Progenitor cell of endocrine pancreas (in vitro differentiated cells): ENCODE measurements at places on chromosomes 11 and 22. TPM values are rescaled to one million over a fixed set of nuclear protein-coding genes. Genes with fewer than 3 reads are reported as not detected.

Gene MRGPRX3
- not detected in 2 replicates for total RNA-seq

Gene EIF3F
- total RNA-seq, result 300 and 307 TPM in 2 replicates

Gene C11orf65
- total RNA-seq, result 0.42 and 0.67 TPM in 2 replicates

DNA sequence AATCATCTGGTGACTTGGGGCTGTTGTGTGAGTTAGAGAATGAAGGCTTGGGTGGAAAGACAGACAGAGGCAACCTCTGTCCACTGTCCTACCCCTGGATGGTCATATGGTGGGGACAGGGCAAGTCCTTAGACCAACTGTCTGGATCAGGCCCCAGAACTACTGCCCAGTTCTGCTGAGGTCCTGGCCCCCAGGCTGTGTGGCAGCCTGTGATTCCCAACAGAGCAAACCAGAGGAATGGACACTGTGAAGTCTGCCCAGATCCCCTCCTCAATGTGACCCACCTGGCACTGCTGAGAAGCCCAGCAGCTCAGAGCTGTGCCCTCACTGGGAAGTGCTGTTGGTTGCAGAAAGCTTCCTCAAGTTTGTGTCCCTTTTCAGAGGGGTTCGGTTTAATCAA, 69.0 kb downstream of the GGTLC2 start:
- DNase-seq, result no peak

- no peak for DNase-seq
Measured at GRCh38 chr11:102361086-102362031, 14.3 kb downstream of the BIRC2 start.

DNA sequence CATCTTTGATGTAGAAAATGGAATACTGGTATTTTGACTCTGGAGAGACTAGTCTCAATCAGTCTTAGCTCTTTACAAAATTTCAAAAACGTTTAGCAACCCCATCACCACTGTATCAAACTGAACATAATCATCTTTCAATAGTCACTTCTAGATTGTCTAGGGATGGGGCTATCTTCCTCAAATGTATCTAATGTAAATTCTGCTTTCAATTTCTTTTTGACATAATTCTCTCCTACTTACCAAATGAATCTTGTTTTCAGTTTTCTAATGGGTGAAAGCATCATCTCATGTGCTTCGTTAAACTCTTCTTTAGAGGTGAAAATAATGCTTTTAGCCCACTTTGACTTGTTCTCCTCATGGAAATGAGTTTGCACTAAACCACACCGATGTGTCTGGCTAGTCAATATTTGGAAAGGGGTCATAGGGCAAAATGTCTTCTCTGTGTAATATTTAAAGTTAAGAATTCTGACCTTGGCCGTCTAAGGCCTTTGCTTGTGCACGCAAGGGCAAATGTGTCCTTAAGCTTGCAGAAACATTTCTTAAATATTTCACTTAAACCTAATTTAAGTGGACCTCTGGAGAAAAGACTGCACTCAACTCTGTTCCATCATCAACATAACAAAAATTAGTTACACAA, 5.2 kb downstream of the SIK3 start:
- no peak for DNase-seq

DNA sequence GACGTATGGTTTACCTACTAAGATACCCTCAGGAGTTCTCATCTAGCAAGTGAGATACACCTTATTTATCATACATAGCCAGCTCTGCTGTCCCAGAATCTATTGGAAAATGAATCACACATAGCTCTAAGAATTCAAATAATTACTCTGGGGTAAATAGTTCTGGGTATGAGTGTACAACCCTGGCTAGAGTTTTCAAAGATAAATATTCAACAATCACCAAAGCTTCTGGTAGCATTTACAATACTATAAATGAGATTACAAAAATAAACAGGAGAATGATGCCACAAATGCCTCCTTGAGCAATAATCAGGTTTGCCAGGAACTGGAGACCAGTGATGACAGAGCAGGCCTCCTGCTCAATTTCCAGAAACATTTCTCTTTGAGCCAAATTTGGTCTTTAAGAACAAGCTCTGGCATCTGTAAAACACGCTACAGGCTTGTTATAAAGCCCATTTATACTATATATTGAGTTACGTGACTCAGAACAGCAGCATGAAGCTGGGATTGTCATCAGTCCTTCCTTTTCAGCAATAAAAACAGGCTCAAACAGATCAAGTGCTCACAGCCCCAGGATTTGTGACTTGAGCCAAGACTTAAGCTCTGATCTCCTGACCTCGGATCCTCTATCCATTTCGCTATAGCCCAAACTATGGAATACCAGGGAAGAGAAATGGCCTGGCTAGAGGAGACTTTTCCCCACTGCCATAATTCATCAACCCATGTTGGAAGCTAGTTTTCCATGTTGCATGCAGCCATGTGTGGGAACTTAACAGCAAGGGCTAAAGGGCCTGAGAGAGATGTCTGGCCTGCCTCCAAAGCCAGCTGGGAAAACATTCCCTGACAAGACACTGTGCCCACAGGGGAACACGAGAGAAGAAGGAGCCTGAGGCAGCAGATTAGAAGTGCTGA, 19.7 kb downstream of the RAB30 start:
- DNase-seq, result no peak

DNA sequence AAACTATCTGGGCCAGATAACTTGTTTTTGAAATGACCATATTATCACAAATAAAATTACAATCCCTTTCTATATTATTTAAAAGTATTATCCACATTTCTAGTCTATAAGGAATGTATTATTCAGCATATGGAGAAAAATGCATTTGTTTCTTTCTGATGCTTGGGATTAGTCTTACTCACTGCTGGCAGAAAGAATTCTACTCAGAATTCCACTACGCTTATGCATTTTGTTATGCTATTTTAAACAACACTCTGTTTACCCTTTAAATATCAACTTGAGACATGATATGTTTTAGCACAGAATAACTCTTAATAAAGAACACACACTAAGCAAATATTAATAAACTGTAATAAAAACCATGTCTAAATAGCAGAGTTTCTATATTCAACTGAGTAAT, 77.6 kb upstream of the ANO3 start:
- DNase-seq, result no peak

DNA sequence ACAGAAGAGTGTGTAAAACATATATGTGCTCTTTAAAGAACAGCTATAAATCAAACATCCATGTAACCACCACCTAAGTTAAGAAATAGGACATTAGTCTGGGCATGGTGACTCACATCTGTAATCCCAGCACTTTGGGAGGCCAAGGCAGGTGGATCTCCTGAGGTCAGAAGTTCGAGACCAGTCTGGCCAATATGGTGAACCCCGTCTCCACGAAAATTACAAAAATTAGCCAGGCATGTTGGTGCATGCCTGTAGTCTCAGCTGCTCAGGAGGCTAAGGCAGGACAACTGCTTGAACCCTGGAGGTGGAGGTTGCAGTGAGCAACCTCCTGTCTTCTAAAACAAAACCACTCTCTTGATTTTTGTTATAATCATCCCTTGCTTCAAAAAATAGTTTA, 103.3 kb downstream of the LRRC32 start:
- no peak for DNase-seq

DNA sequence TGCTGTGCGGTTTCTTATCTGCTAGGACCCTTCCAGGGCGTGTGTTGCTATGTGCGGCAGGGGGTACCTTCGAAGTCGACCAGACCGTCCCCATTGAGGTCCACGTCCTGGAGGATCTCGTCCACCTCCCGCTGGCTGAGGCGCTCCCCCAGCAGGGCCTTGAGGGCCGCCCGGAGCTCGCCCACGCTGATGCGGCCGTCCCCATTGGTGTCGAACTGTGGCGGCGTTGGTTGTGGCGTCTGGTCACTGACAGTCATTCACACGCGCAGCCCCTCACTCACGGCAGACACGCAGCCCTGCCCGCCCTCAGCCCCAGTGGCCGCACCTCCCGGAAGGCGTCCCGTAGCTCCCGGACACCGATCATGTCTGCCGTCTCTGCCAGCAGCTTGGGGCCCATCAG, 3.5 kb downstream of the CABP2 start:
- DNase-seq, result no peak

DNA sequence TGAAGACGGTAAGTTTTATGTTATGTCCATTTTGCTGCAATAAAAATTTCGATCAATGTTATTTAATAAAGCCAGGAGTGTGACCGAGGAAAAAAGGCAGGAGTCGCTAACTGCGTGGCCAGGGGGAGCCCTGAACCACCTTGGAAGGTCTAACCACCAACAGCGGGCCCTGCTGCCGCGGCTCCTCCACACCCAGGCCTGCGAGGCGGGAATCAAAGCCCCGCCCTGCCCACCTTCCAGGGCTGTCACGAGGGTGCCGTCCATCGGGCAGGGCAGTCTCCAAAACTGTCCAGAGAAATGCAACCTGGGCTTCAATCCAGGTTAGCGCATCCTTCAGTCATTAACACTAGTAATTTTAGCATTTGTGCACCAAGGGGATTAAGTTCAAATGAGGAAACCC, 19.0 kb downstream of the PHF21B start:
- no peak for DNase-seq

DNA sequence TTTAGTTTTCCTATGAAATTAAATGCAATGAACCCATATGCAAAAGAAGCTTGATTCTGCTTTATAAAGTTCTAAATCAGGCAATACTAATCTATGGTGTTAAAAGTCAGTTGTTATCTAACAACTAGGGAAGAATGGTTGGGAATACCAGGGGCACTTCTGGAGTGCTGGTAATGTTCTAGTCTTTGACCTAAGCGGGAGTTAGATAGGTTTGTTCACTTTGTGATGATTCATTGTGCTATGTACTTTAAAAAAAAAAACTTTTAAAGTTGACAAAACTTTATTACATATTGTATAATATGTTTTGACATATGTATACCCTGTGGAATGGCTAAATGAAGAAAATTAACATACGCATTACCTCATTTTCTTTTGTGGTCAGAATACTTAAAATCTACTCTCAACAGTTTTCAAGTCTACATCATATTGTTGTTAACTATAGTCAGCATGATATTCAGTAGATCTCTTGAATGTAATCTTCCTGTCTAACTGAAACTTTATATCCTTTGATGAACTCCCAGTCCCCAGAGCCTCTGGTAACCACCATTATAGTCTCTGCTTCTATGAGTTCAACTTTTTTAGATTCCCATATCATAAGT, 39.2 kb downstream of the BIRC2 start:
- no peak for DNase-seq

DNA sequence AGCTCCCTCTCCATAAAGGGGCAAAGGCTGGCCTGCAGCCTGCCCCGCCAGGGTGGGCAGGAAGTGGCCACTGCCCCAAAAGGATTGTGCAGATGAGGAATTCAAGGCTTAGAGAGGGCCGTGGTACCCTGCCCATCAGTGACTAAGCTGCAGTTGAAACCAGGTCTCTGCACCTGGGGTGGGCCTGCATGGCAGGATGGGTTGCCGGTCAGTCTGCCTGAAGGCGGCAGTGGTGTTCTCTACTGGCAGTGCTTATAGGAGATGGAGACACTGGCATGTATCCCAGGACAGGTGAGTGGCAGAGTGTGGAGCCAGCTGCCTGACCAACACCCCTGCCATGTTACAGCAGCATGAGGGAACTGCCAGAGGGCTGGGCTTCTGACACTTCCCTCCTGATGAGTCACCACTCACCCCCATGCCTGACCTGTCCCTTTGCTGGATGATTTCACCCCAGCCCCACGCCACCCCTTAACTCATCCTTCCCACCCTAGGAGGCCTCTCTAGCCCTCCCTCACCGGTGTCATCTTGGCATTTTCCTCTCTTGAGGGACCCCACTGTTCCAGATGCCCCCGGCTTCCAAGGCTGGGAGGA, 70.2 kb upstream of the LMO1 start:
- no peak for DNase-seq

GRCh38 chr22:49590381-49590780, 237.3 kb downstream of the BRD1 start:
- DNase-seq, result no peak

DNA sequence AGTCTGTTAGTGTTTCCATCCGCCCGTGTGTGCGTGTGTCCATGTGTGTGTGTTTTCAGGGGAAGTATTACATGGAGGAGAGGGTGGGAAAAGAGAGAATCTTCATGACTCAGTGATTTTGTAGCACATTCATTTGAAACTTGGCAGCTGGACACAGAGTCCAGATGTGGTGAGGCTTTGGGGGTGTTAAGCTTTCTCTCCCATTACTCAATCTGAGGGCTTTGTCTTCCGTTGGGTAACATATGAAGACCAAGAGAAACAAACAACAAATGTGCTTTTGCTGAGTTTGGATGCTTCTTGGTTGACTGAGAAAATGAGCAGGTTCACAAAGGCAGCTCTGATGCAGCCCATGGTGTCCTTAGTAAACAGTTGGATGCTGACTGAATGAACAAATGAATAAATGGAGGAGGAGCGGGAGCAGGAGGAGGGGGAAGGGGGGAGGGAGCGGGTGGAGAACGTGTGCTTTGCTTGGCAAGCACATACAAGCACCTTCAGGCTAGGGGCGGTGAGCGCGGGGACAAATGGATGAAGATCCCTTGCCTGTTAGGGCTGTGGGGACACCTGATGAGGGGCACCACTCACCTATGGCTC, 104.3 kb downstream of the ST3GAL4 start:
- DNase-seq, result no peak

GRCh38 chr22:28029956-28030355, 110.9 kb upstream of the PITPNB start:
- DNase-seq, result no peak

DNA sequence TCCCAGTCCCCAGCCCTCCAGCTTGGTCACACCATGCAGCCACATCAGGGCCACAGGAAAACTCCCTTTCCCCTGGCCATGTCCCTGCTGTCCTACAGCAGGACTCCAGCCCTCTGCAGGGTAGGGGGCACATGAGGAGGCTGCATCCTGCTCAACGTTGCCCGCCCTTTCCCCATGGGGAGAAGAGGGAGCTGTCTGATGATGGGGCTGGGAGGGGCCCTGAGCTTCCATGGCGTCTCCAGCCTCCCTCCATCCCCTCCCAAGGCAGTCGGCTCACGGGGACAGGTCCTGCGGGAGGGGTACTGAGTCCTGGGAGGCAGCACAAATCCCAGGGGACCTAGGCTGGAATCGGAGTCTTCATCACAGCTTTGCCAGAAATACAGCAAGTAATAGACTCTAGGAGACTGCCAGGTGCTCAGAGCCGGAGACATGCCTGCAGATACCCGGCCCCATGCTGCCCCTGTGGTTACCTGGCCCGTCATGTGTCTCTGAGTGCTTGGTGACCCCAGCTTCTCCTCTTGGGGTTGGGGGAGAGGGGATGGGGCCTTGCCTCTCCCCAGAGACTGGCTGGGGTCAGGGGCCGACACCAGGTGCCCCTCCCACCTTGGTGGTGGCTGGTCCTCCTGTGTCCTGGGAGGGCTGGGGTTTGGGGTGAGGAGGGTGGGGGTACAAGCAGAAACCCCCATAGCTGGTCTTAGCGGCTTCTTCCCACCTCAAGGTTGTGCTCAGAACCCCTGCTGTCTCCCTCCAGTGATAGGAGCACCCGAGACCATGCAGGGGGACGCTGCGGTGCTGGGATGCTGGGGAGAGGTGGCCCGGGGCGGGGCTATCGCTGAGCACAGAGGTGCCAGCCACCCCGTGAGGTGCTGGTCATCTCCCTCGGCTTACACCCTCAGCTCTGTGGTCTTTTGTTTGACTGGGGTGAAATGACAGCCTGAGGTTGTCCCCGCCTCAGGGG, 2.3 kb downstream of the MRGPRE start:
- no peak for DNase-seq

DNA sequence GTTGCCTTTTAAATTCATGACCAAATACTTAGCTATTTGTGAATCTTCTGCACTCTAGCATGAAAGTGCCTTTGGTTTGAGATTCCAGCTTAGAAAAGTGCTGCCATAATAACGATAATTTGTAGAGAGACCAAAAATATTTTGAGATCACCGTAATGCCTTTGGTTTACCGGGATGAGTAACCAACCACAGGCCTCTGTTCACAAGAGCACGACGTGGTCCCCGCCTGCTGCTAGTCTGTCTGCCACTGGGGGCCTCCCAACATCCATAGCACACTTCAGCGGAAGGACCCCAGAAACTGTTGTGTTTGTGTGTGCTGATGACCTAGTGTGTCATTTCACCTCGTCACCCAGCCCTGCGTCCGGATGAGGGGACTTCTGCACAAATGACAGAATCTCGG, 67.0 kb upstream of the RASSF10 start:
- DNase-seq, result no peak
